ENCODE measurements at places on chromosomes 3 and 15. TPM values are rescaled to one million over a fixed set of nuclear protein-coding genes. Genes with fewer than 3 reads are reported as not detected.
A peak's percentile ranks its signal among the peaks of the same experiment; 100 is the strongest.

GRCh38 chr3:58116161-58116955 is 94.4 kb downstream of the DNASE1L3 start:
- peak; percentile 51 for DNase-seq
- H3K4me3 ChIP-seq = no peak overlapping the region
- H3K36me3 ChIP-seq = peaks cover 31% of the 10 kb centered on the region
- H3K4me1 ChIP-seq = peaks cover 26% of the 10 kb centered on the region
- H3K27ac ChIP-seq = peak overlapping the region; percentile 27

PLSCR5 gene
- not detected for total RNA-seq

DNA sequence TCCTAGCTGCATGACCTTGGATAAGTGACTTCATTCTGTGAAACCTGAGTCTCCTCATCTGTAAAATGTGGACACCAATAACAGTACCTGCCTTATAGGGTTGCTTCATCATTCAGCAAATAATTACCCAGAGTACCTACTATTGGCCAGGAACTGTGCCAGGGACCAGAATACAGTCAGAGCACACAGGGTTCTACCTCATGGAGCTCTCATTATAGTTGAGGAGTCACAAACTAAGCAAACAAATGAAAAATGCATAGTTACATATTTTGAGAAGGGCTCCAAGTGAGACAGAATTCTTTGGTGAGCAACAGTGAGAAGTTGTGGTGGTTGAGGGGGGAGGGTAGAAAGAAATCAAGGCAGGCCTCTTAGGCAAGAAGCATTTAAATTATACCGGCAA is 308.6 kb upstream of the WNT5A start:
- no peaks in the 10 kb centered on the region for H3K27me3 ChIP-seq
- no peaks in the 10 kb centered on the region for H3K36me3 ChIP-seq
- H3K27ac ChIP-seq = no peak overlapping the region
- no peak for DNase-seq
- H3K4me3 ChIP-seq = no peak overlapping the region

GOLGA6L7 gene
- not detected for total RNA-seq

DNA sequence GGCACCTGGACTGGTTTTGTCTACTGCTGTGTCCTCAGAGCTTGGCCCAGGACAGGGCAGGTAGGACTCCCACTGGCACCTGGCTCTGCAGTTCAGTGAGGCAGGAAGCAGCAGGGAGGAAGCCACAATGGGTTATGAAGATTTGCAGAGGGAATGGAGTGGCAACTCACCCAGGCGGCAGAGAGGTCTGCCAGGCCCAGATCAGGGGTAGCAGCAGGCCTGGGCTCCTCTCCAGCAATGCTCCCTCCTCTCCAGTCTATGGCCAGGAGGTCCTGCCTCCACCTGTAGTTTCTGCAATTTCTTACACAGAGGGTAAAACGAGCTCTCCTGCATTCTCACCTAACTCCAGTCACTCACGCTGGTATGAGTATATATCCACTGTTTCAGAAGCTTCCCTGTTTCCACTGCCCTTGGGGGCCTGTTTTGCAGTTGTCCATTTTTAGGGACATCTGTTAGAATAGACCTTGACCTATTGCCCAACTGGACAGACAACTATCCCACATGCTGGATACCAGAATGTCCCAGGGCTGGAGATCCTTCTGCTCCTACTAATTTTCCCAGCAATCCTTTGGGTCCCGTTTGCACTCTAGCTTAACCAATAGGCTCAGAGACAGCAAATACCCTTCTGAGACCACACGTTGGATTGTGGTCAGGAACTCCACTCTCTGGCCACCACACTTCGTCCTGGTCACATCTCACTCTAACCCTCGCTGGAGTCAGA is 35.2 kb downstream of the HMCES start:
- peaks cover 15% of the 10 kb centered on the region for H3K4me1 ChIP-seq
- peak overlapping the region; percentile 96 for H3K4me3 ChIP-seq
- H3K27me3 ChIP-seq = no peaks in the 10 kb centered on the region
- DNase-seq = no peak

DNA sequence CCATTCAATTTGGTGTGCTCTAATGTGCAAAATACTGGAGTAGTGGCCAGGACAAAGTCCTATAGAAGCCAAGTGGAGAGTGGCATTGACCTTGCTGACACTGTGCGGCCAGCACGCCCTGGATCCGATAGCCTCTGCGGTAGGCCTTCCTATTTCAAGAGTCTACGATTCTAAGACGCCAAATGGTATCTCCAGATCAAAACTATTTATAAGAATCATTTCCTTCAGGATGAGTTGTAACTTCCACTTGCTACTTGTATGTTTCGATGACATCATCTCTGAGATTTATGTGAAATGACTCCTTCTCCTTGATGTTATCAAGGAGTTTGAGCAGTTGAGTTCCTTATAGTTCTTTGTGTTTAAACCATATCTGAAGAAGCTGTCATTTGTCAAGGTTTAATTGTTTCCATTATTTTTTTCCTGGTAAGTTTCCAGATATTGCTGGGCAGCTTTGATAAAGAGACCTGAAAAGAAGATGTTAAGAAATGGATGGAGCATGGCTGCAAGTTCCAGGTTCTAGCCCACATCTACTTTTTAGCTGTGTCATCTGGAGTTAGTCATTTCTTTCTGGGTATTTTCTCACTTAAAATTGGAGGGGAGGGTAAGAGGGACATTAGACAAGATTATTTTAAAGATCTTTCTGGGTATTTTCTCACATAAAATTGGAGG is 71.8 kb downstream of the TMEM44 start:
- peaks cover 5% of the 10 kb centered on the region for H3K27me3 ChIP-seq
- H3K4me3 ChIP-seq = no peak overlapping the region
- H3K27ac ChIP-seq = no peak overlapping the region

GRCh38 chr3:39783680-39784079 is 25.7 kb upstream of the MYRIP start:
- no peak for DNase-seq
- H3K36me3 ChIP-seq = no peaks in the 10 kb centered on the region
- H3K4me1 ChIP-seq = no peaks in the 10 kb centered on the region
- H3K4me3 ChIP-seq = no peak overlapping the region
- no peak overlapping the region for H3K27ac ChIP-seq
- H3K27me3 ChIP-seq = no peaks in the 10 kb centered on the region

- no peak overlapping the region for H3K4me3 ChIP-seq
- no peak for DNase-seq
- no peak overlapping the region for H3K27ac ChIP-seq
- no peaks in the 10 kb centered on the region for H3K36me3 ChIP-seq
Observed at GRCh38 chr15:22892333-22892732, 53.9 kb downstream of the NIPA2 start.

GRCh38 chr3:43268636-43269035 is 17.7 kb upstream of the SNRK start:
- H3K4me3 ChIP-seq = no peak overlapping the region
- peak; percentile 33 for DNase-seq
- no peaks in the 10 kb centered on the region for H3K27me3 ChIP-seq
- H3K36me3 ChIP-seq = no peaks in the 10 kb centered on the region

- no peaks in the 10 kb centered on the region for H3K36me3 ChIP-seq
- H3K4me1 ChIP-seq = no peaks in the 10 kb centered on the region
- no peak overlapping the region for H3K27ac ChIP-seq
- DNase-seq = no peak
Observed at GRCh38 chr3:15486979-15487378, 34.5 kb downstream of the COLQ start.

- H3K4me3 ChIP-seq = peak within 1 kb of the TSS; percentile 91
- DNase-seq = peak; percentile 94
- peaks cover 13% of the 10 kb centered on the region for H3K4me1 ChIP-seq
- peak within 1 kb of the TSS; percentile 91 for H3K27ac ChIP-seq
Observed at GRCh38 chr3:179347345-179348194, at the start of gene MFN1. Gene MFN1, plus strand, starts transcription at chr3:179347709. Its CDS starts 1,143 bp downstream, at chr3:179348852.

SNURF gene
- total RNA-seq = 34.5 TPM

- no peak for DNase-seq
- no peaks in the 10 kb centered on the region for H3K27me3 ChIP-seq
- H3K36me3 ChIP-seq = peaks cover 1% of the 10 kb centered on the region
Observed at GRCh38 chr3:17508180-17508752, 234.2 kb downstream of the TBC1D5 start.

C15orf62 gene
- 0.33 TPM for total RNA-seq

DNA sequence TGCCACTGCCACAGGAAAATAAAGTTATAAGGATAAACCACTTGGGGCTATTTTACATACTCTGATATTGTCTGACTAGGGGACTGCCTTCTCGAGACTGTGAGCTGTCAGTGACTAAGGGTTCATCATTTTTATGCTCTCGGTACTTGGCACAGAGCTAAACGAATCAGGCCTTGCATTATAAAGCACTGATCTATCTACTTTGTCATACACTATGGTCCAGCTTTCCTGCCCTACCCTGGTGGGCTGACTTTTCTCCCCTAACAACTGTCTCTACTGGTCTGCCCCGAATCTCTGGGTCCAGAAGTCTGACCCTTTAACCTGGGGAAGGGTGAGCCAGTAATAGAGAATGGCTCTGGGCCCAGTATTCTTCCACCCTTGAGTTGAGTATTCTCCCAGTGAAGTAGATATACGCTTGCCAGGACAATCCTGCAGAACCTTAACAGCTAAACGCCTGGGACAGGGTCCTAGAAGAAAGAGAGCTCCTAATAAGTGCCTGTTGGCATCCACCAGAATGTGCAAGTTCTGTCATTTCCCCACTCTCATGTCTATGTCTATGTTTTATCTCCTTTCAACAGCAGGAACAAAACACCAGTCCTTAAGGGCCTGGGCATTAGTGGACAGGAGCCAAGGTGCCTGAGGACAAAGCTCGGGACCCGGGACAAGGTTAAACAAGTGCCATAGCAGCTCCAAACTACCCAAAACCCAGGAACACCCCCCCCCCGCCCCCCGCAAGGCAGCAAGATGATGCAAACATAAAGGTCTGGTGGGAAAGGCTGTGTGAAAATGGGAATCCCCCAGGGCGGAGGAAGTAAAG is 1.2 kb downstream of the LARP6 start:
- DNase-seq = no peak
- H3K36me3 ChIP-seq = peaks cover 2% of the 10 kb centered on the region
- peak overlapping the region; percentile 23 for H3K4me3 ChIP-seq
- no peak overlapping the region for H3K27ac ChIP-seq
- H3K4me1 ChIP-seq = peaks cover 5% of the 10 kb centered on the region

DNA sequence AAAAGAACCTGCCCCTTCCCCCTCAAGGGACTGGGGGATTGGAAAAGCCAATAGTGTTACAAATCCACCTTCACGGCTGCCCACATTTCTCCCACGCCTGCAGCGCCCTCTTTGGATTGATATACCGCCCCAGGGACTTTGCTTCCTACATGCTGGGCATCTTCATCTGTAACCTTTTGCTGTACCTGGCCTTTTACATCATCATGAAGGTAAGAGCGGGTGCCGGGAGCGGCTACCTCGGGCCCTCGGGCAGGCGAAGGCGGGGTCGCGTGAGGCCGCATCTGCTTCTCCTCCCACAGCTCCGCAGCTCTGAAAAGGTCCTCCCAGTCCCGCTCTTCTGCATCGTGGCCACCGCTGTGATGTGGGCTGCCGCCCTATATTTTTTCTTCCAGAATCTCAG is 73.1 kb downstream of the USF3 start:
- no peak overlapping the region for H3K4me3 ChIP-seq
- H3K4me1 ChIP-seq = no peaks in the 10 kb centered on the region
- no peak overlapping the region for H3K27ac ChIP-seq
- no peaks in the 10 kb centered on the region for H3K27me3 ChIP-seq
- DNase-seq = no peak
- peaks cover 16% of the 10 kb centered on the region for H3K36me3 ChIP-seq

GPR156 gene
- total RNA-seq = not detected

- peaks cover 9% of the 10 kb centered on the region for H3K27me3 ChIP-seq
- H3K4me3 ChIP-seq = no peak overlapping the region
- H3K36me3 ChIP-seq = no peaks in the 10 kb centered on the region
- no peaks in the 10 kb centered on the region for H3K4me1 ChIP-seq
- no peak overlapping the region for H3K27ac ChIP-seq
- DNase-seq = no peak
Observed at GRCh38 chr3:146476094-146476740, 6.9 kb upstream of the PLSCR2 start.

GRM7 gene
- total RNA-seq = not detected

DNA sequence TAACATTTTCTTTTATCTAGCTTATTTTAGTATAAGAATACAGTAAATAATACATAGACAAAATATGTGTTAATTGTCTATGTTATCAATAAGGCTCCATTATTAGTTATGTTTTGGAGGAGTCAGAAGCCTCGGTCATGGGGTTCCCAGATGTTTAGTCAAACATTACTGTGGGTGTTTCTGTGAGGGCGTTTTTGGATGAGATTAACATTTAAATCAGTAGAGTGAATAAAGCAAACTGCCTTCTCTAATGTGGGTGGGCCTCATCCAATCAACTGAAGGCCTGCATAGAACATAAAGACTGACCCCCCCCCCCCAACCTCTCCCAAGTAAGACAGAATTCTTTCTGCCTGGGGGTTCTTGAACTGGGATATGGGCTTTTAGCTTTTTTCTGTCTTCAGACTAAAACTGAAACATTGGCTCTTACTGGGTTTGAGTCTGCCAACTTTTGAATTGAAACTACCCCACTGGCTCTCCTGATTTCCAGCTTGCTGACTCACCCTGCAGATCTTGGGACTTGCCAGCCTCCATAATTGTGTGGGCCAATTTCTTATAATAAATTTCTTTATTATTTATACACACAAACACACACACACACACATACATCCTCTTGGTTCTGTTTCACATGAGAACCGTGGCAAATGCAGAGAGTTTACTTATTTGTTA is 192.0 kb downstream of the TPRG1 start:
- H3K27me3 ChIP-seq = no peaks in the 10 kb centered on the region
- H3K4me3 ChIP-seq = no peak overlapping the region
- no peak for DNase-seq
- no peaks in the 10 kb centered on the region for H3K36me3 ChIP-seq
- H3K27ac ChIP-seq = no peak overlapping the region

DNA sequence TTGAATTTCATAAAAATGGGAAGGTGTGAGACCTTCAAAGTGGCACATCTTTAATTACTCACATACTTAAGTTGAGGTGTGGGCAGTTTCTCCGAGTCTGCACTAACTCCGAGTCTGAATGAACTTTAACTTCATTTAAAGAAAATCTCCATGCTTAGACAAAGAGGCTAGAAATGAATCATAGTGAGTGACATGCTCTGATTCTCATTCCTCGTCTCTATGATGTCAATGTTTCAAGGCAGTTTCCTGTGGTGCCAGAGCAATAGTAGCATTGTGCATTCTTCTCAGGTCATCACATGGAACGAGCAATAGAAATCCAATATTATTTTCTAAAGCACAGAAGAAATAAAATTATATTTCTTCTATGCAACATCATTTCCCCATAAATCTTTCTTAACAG is 224.8 kb downstream of the KCNMB2 start:
- no peak overlapping the region for H3K27ac ChIP-seq
- H3K36me3 ChIP-seq = no peaks in the 10 kb centered on the region
- H3K4me3 ChIP-seq = no peak overlapping the region
- no peak for DNase-seq

RASGRP1 gene
- total RNA-seq = 44.9 TPM

FANCD2OS gene
- not detected for total RNA-seq

DNA sequence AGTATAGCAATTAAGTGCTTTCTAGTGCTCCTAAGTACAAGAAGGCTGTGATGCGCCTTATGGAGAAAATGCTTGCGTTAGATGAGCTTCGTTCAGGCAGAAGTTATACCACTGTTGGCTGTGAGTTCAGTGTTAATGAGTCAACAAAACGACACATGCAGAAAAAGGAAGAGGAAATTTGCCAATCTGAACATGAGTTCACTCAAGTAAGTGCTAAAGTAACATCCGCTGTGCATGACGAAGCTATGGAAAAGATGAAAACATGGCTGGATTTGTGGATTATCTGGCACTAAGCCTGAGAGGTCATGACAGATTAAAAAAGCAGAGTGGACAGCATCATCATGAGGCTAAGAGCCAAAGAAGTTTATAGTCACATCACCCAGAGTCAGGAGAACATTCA is 36.9 kb downstream of the SH3BP5 start:
- H3K27ac ChIP-seq = no peak overlapping the region
- no peaks in the 10 kb centered on the region for H3K27me3 ChIP-seq
- DNase-seq = no peak
- H3K36me3 ChIP-seq = peaks cover 6% of the 10 kb centered on the region
- peaks cover 69% of the 10 kb centered on the region for H3K4me1 ChIP-seq
